Skin of body (tissue), 3 donors: ENCODE measurements at places on chromosomes 2 and 18.

DNA sequence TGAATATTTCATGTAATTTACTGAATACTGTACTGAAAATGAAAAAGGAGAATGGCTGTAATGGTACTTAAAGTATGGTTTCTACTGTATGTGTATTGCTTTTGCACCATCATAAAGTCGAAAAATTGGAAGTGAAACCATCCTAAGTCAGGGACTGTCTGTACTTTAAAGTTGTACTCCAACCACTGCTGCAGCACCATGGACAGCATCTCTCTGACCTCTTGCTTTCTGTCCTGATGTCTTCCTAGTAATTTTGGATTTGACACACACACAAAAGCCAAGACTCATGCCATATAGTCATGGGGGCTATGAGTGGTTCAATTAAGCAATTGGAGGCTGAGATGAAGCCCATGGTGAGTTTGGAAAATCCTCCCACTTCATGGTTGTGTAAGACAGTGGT, 256.3 kb upstream of the PKDCC start:
- no peak for DNase-seq

DNA sequence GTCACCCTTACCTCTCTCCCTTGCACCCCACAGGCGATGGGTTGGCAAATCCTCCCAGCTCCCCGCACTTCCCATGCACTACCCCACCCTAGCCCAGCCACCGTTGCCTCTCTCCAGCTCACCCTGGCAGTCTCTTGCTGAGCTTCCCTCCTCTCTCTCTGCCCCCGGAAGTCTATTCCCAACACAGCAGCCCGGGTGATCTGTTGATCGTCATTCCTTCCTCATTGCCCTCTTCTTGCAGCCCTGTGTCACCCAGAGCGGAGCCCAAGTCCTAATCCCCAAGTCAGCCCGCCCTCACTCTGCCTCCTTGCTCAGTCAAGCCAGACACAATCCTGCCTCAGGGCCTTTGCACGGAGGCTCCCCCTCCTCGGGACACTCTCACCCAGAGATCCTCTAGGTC, 55.2 kb downstream of the CIB4 start:
- no peak for DNase-seq

DNA sequence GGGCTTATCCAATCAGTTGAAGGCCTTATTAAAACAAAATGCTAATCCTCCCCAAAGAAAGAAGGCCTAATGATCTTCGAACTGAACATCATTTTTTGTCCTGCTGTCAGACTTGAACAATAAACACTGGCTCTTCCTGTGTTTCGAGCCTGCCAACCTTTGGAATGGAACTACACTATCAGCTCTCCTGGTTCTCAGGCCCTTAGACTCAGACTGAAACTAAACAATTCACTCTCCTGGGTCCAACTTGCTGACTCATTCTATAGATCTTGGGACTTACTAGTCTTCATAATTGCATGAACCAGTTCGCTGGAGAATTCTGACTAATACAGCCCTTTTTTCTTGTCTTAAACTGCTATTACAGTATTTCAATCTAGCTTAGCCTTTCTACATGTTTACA, 235.2 kb downstream of the LNPK start:
- no peak for DNase-seq

- DNase-seq = peak; percentile 29
Measured at GRCh38 chr2:36376319-36376765, 20.8 kb downstream of the CRIM1 start.

- DNase-seq = no peak
Measured at GRCh38 chr2:7931808-7932207, 750.0 kb upstream of the ID2 start.

DNA sequence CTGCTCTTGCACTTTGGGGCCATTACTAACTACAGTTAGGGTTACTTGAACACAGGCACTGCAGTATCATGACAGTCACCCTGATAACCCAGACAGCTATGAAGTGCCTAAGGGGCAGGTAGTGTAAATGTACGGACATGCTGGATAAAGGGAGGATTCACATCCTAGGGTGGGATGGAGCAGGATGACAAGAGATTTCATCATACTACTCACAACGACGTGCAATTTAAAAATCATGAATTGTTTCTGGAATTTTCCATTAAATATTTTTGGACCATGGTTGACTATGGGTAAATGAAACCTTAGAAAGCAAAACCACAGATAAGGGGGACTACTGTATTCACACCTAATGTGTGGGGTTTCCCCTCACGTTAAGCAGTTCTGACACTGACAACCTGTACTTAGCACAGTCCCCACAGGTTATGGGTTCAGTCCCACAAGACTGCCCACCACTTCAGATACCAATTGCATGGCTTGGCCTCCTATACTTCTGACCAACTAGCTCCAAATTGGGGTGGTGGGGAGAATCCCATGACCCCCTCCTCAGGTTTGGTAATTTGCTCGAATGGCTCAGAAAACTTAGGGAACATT, 75.8 kb downstream of the NAT8 start:
- DNase-seq = no peak

DNA sequence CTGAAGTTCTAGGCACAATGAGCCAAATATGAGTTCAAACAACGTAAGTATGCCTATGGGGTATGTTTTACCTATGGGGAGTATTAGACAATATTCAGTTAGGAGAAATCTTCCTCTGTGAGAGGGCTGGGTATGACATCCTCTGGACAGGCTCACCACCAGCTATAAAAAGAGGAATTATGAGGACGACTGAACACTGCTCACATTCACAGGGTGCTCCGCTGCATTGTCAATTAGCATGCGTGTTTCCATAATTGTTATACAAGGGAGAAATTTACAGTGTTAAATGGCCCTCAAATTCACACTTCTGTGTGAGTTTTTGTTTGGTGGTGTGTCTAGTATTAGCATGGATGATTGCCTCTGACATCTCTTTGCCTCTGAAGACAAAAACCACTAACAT, 700.4 kb downstream of the BCL11A start:
- no peak for DNase-seq

DNA sequence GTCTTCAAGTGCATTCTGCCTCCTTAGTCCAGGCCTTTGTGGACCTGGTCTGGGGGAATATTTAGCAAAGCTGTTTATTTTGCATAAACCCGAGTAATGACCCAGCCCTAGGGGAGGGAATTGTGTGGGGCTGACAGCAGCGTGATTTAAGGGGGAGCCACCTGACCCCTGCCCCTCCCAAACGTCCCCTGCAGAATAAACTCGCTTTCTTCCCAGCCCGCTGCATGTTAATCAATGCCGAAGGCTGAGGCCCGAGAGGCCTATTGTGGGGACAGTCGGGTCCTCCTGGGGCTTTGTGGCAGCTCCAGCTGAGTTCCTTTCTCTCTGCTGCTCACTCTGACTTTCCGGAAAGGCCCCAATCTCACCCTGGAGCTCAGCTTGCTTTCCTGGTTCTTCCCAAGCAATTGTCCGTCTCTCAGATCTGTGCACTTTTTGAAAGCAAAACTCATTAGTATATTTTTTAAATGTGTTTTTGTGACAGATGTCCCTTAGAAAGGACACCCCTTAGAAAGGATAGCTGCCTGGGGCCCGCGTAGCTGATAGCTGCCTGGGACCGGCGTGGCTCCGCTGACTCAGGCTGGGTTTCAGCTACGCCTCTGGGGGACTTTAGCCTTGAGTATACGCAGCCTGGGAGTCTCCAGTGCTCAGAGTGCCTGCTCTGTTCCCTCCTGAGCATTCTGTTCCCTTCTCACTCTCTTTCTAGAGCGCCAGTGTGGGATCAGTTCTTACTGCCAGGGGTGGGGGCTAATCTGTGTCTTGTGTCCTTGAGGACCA, 158.3 kb downstream of the GLI2 start:
- DNase-seq = no peak

- DNase-seq = no peak
Measured at GRCh38 chr2:203973000-203973399, 36.4 kb downstream of the ICOS start.

- peak; percentile 58 for DNase-seq
Measured at GRCh38 chr2:120539937-120540718, 194.2 kb downstream of the INHBB start.

DNA sequence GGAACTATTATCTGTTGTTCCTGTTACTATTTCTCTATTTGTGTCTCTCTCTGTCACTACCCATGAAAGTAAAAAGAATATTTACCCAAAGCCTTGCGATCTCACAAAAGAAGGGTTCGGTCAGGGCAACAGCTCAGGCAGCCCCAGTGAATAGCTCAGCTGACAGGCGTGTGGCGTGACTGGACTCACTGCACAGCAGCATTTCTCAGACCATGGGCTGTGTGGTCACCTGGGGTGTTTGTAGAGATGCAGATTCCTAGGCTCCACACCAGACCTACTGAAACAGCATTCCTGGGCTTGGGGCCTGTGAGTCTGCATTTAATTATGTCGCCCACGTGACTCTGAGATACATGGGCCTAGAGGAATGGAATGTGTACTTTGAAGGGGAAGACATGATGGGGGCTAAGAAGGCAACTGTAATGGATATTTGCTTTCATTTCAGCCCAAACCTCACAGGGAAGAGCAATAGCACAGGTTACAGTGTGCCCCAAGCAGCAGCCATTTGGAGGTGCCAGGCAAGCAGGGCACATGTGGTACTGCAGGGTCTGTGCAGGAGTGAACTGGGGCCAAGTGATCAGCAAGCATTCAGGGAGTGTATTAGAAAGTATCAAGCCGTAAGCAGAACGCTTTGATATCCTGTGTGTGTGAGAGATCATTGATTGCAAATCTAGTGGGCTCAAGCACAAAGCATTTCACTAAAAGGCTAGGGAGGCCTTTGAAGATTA, 90.4 kb upstream of the RBMS1 start:
- DNase-seq = no peak

DNA sequence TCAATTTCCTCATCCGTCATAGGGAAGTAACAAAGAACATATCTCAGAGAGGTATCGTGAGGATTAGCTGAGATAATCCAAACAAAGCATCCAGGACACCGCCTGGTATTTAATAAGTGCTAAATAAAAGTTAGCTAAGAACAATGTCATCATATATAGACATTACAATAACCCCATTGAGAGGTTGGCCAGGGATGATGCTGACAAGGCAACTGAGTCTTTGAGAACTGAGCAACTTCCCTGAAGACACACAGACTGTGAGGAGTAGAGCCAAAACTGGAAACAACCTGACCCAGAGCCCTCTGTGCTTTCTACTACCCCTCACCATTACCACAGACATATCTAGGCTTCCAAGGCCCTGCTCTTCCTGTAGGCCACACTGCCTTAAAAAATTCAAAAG, 1.6 kb upstream of the DCTN1 start:
- DNase-seq = no peak

DNA sequence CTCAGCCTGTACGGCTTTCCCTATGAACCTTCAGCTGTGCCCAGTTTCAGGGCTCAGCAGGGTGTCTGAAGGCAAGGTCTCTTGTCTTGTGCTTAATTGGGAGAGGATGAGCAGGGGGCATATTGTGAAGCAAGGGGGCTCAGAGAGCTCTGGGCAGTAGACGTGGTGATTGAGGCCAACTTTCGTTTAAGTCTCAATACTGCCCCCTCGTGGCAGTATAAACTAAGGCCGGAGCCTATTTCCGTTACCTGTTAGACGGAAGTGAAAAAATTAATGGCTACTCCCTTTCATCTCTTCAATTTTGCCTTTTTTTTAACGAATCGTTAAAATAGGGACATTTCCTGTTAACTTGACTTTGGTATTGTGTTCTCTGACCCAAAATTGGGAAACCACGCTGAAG, 193.4 kb downstream of the TDRD15 start:
- no peak for DNase-seq

- DNase-seq = no peak
Measured at GRCh38 chr2:102841107-102841840, 79.4 kb downstream of the TMEM182 start.

DNA sequence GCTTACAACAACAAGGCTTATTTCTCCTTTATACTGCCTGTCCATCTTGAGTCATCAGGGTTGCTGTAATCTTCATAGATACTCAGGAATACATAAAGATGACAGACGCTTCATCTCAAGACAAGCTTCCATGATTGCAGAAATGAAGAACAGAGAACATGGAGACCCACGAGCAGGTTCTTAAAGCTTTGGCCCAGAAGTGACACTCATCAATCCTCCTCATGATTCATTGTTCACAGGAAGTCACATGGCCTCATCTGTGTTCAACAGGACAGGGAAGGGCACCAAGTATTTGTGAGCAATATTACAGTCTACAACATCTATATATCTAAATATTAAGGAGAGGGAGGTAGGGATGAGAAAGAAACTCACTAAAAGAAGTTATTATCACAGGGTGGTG, 36.5 kb upstream of the PGAP1 start:
- DNase-seq = no peak

- no peak for DNase-seq
Measured at GRCh38 chr2:31312898-31313297, 78.9 kb downstream of the EHD3 start.

- peak; percentile 96 for DNase-seq
Measured at GRCh38 chr2:37641582-37642171, 29.8 kb downstream of the CDC42EP3 start.

GRCh38 chr2:233813236-233814055, 35.3 kb downstream of the MROH2A start:
- DNase-seq = no peak

- DNase-seq = no peak
Measured at GRCh38 chr2:28036307-28036706, 145.8 kb downstream of the BABAM2 start.

DNA sequence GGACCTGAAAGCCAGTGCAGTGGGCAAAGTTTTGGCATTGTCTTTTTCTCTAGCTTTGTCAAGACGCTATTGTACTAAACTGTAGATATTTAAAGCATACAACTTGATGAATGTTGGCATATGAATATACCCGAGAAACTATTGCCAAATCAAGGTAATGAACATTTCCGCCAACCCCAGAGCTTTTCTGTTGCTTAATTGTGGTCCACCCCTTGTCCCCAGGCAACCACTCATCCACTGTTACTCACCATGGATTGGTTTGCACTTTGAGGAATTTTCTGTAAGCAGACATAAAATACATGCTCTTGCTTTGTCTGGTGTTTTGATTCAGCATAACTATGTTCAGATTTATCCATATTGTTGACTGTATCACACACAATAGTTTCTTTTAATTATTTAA, 688.4 kb downstream of the ADCYAP1 start:
- DNase-seq = no peak

- peak; percentile 2 for DNase-seq
Measured at GRCh38 chr18:60228609-60229595, 143.7 kb downstream of the MC4R start.

- no peak for DNase-seq
Measured at GRCh38 chr2:227462462-227462951, 9.4 kb upstream of the AGFG1 start.

DNA sequence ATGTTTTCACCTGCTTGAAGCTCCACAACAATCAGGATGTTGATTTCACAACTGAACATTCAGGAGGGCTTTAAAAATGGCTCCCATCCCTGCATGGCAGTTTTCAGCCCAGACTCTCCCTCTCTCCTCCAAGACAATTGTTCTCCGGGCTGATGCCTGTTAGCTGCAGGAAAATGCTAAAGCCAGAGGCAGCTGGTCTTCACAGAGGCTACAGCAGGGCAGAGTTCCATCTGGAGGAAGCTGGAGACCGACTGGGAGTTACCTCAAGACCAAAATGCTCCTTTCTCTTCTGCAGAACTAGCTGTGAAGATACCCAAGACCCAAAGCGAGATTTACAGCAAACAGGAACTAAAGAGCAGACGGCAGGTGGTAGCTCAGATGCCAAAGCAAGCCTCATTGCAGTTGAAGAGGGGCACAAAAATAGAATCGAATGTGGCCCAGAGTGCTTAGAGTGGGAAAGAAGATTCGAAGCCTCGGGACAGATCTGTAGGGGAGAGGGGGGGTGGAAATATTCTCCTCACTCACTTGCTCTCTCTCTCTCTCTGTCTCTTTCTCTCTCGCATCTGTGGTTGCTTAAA, 423.6 kb downstream of the ZNF521 start:
- DNase-seq = no peak
